ENCODE measurements at places on chromosomes 3 and 15.

- no peak for DNase-seq
Measured at GRCh38 chr3:29144807-29145206, 136.1 kb upstream of the RBMS3 start.

GRCh38 chr15:29939404-29939803, 117.1 kb upstream of the TJP1 start:
- peak; percentile 85 for DNase-seq

DNA sequence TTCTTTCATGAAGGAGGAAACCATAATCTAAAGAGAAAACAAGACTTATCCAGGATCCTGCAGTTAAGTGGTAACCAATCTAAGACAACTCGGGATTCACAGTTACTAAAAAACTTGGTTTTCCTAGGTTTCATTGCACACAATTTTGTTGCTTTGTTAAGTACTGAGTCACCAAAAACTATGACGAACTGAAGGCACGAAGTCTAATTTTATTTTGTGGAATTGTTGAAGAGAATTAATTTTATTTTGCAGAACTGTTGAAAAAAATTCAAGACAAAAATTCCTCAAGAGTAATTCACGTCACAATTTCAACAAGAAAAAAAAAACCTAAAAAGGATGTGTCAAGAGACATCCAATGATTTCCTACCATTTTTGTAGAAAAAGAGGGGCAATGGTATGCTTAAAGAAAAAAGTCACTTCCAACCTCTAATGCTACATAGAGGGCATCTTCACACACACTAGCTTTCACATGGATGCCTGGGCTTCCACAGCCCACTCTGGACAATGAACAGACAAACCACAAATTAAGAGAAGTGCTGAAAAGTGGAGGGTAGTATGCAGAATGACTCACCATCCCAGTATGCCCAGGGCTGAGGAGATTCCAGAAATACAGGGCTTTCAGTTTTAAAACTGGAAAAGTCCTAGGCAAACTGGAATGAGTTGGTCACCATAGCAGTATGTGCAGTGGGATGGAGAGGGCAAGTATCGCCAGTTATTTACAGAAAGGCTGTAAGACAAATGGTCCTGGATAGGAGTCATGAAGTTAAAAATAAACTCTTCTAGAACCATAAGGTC, 29.2 kb downstream of the PLOD2 start:
- DNase-seq = peak; percentile 51

DNA sequence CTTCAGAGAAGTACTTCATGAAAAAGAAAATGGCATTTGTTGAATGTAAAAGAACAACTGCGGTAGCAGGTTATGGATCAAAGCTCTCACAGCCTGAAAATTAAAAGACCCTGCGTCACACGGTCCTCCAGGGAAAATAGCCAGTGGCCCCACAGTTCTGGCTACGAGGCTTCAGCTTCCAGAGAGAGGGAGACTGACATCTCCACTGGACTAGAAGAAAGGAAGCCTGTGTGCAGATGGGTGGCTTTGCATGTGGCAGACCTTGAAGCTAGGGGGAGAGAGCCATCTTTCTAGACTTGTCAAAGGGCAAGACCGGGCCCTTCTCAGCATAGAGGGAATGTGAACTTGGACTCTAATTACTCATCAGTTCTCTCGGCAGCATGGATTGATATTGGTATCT, 159.4 kb downstream of the SLCO3A1 start:
- DNase-seq = no peak

GRCh38 chr3:143975554-143976152, 4.0 kb downstream of the DIPK2A start:
- DNase-seq = peak; percentile 32

DNA sequence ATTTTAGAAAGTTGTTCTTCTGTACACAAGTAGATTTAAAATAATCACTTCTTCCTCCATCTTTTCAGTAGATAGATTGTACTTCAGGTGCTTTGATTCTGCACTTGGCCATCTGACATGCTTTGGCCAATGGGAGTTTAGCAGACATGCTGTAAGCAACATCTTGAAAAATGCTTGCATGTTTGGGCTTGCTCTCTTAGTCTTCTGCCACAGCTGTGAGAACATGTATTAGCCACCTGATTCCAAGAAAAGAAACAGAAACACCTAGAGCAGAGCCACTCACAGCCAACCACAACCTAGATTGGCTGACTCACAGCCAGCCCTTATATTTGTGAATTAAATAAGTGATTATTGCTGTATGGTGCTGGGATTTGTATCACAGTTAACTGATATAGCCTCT, 70.2 kb upstream of the GADL1 start:
- DNase-seq = peak; percentile 92

DNA sequence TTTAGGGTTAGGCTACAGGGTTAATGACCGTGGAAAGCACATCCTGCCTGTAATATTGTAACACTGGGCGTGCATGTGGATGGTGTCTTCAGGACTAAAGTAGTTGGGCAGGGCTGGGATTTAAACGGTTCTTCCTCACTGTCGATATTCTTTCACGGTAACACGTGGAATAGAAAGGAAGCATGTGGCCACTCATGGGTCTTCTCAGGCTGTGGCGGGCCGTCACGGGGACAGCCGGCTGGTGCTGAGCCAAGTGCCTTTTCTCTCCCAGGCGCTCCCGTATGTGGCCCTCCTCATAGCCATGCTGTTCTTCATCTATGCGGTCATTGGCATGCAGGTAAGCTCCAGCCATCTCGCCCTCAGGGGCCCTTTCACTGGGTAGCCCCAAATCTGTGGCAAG, 73.7 kb downstream of the CHDH start:
- DNase-seq = no peak

GRCh38 chr3:117286488-117286887, 576.9 kb downstream of the TUSC7 start:
- no peak for DNase-seq

GRCh38 chr3:64247991-64248646, 22.9 kb upstream of the PRICKLE2 start:
- no peak for DNase-seq

GRCh38 chr3:159039286-159039685, 237.4 kb downstream of the MFSD1 start:
- DNase-seq = no peak

- DNase-seq = no peak
Measured at GRCh38 chr15:46856839-46857502, 860.3 kb upstream of the SEMA6D start.

DNA sequence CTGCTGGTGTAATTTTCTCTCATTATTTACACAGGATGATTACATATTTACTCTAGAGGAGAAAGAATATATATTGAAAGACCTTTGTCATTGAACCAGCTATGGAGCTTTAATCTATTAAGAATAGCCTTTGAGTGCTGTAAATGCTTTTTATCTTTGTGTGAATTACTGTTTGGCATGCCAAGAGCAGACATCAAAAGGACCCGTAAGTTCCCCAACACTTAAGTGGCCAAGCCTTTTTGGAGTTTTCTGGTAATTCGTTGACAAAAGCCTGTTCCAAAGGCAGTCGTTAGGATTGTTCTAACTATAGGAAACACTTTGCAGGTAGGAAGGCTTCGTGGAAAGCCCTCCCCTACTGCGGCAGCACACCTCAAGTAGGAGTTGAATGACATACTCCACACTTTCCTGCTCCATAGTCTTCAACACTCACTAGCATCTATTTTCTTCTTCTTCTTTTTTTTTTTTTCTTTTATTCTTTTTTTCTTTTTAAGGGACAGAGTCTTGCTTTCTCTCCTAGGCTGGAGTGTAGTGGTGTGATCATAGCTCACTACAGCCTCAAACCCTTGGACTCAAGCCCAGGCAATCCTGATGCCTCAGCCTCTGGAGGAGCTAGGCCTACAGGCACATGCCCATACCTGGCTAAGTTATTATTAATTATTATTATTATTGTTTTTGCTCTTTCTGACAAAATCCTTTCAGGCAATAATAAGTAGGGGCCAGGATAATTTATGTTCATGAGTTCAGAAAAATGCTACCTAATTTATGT, 98.6 kb downstream of the SUCNR1 start:
- no peak for DNase-seq

GRCh38 chr15:73682600-73683090, 1.5 kb upstream of the CD276 start:
- no peak for DNase-seq

DNA sequence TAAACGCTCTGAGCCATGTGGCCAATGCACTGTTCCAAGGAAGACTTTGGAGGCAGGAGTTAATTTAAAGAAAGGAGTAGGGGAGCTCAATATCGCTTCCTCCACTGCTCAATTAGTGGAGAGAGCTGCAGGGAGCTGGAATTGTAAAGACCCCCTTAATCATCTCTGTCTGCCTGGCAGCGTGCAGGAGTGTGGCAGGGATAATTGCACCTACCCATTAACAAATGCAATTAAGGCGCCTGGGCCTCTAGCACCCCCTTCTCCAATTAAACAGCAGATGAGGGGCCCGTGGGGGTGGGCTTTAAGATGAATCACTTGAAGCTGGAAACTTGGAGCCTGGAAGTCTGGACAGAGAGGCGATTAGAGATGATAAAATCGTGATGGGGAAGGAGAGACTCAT, 61.7 kb upstream of the GLCE start:
- DNase-seq = no peak
